ENCODE measurements at places on chromosomes 1 and 21.
A peak's percentile ranks its signal among the peaks of the same experiment; 100 is the strongest.

DNA sequence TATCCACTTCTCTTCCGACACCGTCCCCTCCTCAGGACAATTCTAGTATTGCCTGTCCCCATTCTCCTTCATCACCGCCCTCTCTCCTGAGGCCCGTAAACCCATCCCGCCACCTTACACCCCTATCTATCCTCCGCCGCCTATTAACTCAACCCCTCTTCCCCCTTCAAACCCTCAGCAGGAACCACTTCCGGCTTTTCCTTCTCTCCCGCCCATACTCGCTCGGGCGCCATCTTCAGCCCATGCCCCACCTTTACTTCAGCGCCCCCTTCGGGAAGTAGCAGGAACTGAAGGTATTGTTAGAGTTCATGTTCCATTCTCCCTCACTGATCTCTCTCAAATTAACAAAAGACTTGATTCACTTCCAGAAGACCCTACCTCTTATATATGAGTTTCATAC, 31.6 kb downstream of the VN1R5 start:
- DNase-seq: no peak

- no peak for DNase-seq
Observed at GRCh38 chr1:53540604-53541262, 81.5 kb downstream of the DMRTB1 start.

DNA sequence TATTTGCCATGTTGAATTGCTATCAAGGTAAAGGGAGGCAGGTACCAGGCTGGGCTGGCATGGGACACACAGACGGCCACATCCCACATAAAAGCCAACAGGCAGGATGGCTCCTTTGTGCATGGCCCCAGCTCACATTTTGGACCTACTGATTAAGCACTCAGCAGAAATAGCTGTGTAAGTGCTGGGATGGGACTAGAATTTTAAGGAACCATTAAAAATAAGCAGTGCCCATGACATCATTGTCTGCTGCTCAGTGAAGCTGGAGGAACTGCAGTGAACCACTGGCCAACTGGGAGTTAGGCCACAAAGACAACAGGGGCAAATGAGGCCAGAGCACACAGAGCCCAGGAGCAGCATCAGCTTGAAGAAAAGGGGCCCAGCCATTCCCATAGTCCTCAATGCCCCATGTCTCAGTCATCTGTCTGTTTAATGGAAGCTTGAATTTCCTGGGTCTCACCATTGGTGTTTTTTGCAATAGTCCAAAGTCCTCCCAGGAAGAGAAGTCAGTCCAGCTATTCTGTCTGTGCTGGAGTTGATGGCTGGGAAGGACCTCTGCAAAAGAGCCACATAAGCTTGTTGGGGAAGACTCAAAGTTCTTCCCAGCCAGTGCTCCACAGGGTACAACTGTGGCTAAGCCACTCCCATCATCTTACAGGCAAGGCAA, 45.3 kb upstream of the TNR start:
- no peak for DNase-seq

- no peak for DNase-seq
Observed at GRCh38 chr1:190124068-190124467, 353.6 kb downstream of the BRINP3 start.

- DNase-seq: peak; percentile 39
Observed at GRCh38 chr1:31617916-31618746, 642 bp downstream of the HCRTR1 start.

DNA sequence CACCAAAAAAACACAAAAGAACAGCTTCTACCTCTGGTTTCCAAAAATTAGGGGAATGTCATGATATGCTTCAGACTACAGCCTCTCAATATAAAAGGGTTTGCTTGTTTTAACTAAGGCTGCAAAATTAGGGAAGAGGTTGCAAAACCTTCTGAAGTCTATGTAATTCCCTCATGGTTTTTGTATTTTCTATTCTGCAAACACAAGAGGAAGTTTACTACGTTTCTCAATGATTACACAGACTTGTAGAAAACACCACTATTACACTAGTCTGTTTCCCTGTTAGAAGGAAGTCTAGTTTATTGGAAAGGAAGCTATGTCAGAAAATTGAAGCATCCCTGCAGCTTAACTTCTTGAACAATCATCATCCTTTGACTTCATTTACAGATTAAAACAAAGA, 229.7 kb upstream of the FMN2 start:
- no peak for DNase-seq

DNA sequence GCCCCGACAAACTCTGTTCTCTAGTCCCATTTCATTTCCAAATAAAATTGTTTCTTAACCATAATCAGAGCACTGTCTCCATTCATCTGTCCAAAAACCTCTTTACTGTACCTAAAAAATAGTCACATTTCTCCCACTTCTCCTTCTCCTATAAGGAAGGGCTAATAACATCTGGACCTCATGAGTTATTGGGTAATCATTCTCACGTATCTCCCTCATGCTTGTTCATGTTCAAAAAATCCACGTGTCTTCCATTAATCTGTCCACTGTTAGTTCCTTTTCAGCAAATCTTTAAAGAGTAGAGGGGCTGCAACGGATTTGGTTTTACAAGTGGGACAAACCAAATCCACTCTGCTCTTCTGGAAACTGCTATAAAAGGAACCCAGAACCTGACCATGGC, 1418.8 kb downstream of the MRPL39 start:
- no peak for DNase-seq

- no peak for DNase-seq
Observed at GRCh38 chr1:55140137-55140536, 75.0 kb downstream of the USP24 start.

GRCh38 chr1:178509414-178510007, 3.4 kb upstream of the TEX35 start:
- DNase-seq: no peak

DNA sequence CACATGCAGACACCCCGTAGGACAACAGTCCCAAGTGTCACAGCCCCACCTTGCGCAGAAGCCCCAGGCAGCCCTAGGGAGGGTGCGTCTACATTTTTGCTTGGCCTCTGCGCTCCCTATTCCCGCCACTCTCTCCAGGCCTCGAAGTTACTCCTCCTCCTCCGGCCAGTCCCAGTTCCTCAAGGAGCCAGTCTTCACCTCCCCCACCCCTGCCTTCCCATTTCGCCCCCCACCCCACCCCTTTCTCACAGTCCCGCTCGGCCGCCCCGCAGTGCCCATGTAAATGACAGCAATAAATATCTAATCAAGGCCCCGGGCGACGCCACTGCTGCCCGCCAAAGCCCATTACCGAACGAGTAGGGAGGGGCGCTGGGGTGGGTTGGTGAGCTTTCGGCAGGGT, 3.2 kb downstream of the DMBX1 start:
- no peak for DNase-seq

DNA sequence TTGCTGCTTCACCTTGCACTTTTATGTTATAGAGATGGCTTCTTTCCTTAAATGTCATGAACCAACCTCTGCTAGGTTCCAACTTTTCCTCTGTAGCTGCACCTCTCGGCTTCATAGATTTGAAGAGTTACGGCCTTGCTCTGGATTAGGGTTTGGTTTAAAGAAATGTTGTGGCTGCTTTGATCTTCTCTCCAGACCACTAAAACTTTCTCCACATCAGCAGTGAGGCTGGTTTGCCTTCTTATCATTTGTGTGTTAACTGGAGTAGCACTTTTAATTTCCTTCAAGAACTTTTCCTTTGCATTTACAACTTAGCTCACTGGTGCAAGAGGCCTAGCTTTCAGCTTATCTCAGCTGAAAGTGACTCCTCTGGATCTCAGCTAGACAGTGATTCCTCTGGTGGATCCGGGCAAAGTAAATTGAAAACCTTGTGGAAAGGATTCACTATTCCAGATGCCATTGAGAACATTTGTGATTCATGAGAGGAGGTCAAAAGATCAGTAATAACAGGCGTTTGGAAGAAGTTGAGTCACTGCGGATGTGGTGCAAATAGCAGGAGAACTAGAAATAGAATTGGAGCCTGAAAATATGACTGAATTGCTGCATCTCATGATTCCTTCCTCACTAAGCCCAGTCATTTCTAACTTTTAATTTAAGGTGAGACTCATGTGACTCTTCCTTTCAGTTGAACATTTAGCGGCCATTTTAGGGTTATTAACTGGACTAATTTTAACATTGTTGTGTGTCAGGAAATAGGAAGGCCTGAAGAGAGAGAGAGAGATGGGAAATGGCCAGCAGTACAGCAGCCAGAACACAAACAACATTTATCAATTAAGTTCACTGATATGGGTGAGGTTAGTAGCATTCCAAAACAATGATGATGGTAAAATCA, 16.2 kb upstream of the RGS1 start:
- DNase-seq: no peak

GRCh38 chr1:82560566-82560965, 759.8 kb downstream of the ADGRL2 start:
- no peak for DNase-seq

- DNase-seq: no peak
Observed at GRCh38 chr1:102084771-102085535, 88.2 kb upstream of the OLFM3 start.

DNA sequence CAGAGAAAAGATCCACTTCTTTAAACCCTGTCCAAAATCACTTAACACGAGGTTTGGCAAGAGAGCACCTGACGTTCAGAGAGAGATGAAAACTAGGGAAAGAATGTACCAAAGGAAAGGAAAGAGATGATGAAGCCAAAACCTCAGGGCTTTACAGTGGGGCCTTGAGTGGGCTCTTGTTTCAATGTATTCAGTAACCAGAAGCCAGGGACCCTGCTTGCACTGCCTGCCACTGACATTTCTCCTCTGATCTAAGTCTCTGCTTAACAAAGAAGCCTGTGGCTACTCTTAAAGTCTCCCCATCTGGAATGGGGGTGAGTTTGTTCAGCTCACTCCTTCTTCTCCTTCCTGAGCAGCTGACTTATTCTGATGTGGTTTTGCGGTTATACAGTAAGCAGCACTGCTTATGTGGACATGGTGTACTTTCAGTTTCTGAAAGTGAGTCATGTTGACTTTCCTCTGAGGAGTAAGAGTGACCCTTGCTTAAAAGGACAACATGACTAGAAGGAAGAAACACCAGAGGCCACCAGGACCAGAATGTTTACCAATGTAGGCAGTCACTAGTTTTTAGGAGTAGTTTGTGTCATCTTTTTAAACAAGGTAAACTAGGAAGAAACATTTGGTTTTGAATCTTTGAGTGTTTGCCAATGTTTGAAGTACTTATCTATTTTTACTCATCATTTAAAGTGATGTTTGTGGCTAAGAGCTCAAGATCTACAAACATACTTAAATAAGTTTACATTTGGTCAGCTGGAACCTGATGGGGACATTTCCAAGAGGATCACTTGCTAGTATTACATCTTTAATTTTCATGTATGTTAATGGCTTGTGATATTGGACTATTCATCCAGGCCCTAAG, 87.4 kb downstream of the FASLG start:
- DNase-seq: peak; percentile 60

- DNase-seq: no peak
Observed at GRCh38 chr1:56459260-56459659, 120.1 kb downstream of the PLPP3 start.

DNA sequence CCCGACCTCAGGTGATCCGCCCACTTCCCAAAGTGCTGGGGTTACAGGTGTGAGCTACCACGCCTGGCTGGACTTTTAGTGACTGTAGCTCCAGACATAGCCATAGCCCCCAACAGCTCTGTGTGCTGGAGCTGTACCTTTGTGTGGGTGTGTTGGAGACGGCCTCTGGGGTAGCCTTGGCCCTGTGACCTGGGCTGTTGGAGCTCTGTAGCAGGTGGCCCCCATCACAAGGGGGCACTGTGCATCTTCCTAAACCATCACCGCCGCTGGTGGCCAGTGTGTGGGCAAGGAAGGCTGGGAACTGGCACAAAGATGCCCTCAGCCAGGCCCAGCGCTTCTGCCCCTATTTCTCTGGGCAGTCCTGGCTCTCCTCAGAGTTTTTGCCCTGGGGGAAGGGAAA, 38.4 kb upstream of the FOXO6 start:
- DNase-seq: no peak

- DNase-seq: no peak
Observed at GRCh38 chr21:28106370-28106890, 886.2 kb downstream of the LTN1 start.

GRCh38 chr1:224541072-224541790, 74.9 kb upstream of the CNIH3 start:
- no peak for DNase-seq

DNA sequence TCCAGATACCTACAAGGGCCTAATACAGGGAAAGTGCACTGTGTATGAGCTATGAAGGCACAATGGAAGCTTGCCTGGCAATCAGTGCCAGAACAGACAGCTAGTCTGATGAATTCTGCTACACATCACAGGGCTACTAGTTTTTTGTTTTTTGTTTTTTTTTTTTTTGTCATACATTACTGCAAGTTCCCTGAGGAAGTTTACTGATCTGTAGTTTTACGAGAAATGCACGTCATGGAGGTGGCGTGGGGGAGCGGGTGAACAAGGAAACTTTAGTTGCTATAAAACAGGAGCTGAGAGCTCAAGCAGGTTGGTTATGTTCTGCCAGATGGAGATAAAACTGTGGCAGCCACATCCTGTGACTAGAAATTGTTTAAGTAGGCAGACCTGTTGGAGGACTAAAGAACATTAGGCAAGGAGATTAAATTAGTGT, 17.7 kb downstream of the PTPRC start:
- peak; percentile 88 for DNase-seq

- DNase-seq: no peak
Observed at GRCh38 chr21:41970751-41971653, 17.2 kb upstream of the C2CD2 start.

GRCh38 chr21:38721055-38721454, 84.7 kb upstream of the ETS2 start:
- no peak for DNase-seq

GRCh38 chr1:23251812-23252211, 34.5 kb upstream of the HTR1D start:
- no peak for DNase-seq

DNA sequence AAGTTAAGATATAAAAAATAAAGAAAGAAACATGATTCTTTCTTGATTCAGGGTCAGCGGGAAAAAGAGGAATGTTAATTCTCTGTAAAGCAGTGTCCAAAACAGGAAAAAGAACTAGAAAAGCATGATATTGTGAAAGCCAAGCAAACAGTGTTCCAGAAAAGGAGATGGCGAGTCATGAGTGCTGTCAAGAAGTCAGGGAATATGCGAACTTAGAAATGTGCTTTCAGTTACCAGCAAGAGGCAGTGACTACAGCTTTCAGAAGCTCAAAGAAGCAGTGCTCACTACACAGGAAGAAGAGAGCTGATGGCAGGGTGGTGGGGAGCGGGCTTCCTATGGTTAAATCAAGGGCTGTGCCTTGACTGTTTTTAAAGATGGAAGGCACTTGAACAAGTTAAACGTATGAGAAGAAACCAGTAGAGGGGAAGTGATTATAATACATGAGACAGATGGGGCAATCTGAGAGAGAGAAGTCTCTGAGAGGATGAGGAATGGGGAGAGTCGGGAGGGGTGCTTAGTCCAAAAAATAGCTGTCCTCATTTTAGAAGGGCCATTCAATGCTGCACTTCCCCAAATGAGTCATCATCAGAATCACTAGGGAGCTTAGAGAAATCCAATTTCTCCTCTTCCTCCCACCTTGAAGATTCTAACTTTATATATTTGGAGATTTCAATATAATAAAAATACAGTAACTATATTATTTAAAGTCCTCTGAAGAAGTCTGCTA, 90.4 kb downstream of the KCNK1 start:
- DNase-seq: no peak

- no peak for DNase-seq
Observed at GRCh38 chr1:233143241-233143640, 152.3 kb downstream of the PCNX2 start.

- no peak for DNase-seq
Observed at GRCh38 chr1:168320800-168321450, 40.2 kb downstream of the TBX19 start.

Data from CD4-positive, CD25-positive, alpha-beta regulatory T cell (primary cell).